ENCODE measurements at places on chromosomes 1 and 21.

DNA sequence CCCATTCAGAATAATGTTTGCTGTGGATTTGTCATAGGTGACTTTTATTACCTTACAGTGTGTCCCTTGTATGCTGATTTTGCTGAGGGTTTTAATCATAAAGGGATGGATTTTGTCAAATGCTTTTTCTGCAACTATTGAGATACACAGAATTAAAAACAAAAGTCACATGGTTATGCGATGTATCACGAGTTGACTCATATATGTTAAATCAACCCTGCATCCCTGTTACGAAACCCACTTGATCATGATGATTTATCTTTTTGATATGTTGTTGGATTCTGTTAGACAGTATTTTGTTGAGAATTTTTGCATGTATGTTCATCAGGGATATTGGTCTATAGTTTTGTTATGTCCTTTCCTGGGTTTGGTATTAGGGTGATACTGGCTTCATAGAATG, 10.7 kb upstream of the OR2T34 start:
- no peak for DNase-seq

- DNase-seq = no peak
These were observed 8.0 kb upstream of the TMPRSS15 start for GRCh38 chr21:18411565-18411964.

GRCh38 chr1:171966426-171967220, 125.3 kb downstream of the DNM3 start:
- peak; percentile 57 for DNase-seq

GRCh38 chr1:59116920-59117542, 179.9 kb upstream of the FGGY start:
- DNase-seq = peak; percentile 71

GRCh38 chr1:81802457-81802706, 1.6 kb downstream of the ADGRL2 start:
- no peak for DNase-seq

DNA sequence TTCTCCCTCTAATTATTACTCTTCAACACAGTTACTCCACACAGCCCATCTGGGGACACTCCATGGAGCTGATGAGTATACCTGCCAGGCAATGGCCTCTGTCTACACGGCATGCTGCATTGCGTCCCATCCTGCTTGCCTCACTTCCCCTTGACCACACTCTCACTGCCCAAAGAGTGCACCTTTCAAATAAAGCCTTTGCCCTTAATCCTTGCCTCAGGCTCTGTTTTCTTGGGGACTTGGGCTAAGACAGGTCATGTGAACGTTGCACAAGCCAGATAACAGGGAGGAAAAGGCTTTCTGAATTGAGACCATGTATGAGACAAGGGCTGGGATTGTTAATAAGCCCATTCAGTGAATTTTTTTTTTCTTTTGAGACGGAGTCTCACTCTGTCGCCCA, 40.0 kb upstream of the SIM2 start:
- DNase-seq = no peak

GRCh38 chr1:23619299-23620188, 60.2 kb upstream of the ID3 start:
- DNase-seq = no peak

- no peak for DNase-seq
These were observed 33.5 kb upstream of the KLF17 start for GRCh38 chr1:44084998-44085675.

DNA sequence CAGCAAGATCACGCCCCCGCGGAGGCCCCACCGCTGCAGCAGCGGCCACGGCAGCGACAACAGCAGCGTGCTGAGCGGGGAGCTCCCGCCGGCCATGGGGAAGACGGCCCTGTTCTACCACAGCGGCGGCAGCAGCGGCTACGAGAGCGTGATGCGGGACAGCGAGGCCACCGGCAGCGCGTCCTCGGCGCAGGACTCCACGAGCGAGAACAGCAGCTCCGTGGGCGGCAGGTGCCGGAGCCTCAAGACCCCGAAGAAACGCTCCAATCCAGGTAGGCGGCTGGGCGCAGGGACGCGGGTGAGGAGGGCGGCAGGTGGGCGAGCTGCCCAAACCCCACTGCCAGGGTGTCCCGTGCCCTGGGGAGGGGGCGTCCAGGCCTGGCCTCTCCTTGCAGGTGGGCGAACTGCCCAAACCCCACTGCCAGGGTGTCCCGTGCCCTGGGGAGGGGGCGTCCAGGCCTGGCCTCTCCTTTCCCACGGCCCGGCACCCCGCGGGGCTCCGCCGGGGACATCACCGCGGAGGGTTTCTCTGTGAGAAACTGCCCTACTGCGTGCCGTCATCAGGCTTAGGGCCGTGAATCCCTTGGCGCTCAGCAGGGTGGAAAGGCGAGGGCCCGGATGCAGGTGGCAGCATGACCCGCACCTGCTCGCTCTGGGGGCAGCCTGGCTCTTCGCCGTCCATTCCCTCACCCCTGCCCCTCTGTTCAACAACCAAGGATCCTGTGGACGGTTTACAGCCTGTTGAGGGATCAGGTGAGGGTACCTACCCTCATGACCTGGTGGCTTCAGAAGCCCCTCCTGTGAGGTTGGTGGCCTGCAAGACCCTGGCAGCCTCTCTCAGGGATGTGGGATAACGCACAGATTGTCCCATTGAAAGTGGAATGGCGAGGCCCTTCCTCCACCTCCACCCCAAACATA, 534.0 kb downstream of the KIF26B start:
- no peak for DNase-seq

DNA sequence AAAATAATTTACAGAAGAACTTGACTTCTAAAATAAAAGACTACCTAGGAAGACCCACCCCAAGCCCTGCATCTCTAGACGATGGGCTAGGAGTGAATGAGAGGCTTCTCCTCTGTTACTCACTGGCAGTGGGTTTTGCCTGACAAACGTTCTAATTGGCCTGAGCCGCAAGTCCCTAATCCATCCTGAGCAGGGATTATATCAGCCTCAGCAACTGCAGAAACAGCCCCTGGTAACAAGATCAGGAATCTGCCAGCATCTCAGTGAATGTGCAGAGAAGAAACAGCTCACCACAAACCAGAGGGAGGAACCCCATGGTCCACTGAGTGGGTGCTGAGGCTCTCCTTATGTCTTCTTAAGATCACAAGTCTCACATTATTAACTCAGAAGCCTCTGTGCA, 240.6 kb downstream of the BRINP2 start:
- DNase-seq = no peak

DNA sequence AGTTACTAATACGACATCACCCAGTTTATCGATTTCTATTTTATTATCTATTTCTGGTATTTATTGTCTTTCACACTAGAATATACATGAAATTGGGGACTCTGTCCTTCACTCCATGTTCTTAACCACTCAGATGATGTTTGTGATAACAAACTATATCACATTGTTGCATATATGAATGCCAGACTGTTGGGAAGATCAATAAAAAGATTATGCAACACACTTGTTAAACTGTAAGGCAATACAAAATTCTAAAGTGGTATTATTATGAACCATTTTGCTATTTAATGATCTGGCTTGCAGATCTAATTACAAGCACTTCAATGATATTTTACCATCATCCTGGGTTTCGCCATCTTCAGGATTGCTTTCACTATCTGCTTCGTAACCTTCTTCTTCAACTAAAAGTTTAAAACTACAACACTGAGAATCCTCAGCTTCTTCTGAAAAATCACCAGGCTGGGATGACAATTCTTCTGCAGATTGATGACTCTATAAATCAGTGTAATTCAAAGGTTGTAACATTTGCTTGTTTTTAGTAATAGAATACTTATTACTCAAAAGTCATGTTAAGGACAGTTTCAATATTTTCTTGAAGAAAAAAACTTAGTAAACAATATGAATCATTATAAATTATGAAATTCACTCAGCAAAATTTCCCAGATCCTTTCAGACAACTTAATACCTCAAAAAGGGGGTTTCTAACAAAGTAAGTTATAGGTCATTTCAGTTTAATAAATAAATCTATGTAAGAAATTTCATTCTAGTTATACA, 63.9 kb downstream of the LYST start:
- no peak for DNase-seq

GRCh38 chr1:219153723-219154122, 20.0 kb upstream of the LYPLAL1 start:
- no peak for DNase-seq

DNA sequence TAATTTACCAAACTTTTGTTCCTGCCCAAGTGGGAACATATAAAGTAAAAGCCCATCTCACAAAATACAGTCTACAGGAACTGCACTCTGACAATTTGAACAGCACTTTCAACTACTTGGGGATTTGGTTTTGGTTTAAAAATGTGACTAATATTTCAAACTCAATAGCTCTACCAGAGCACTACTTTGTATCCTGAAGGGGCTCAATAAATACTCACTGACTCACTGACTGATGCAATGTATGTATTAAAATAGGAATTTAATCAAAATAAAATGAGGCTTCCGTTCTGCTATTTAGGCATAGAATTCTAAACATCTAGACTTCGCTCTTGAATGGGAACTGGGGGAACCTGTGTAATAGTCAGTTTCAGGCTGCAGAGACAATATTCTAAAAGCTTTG, 21.9 kb downstream of the EFCAB14 start:
- no peak for DNase-seq

- no peak for DNase-seq
These were observed 8.8 kb downstream of the MYCL start for GRCh38 chr1:39892601-39893595.

DNA sequence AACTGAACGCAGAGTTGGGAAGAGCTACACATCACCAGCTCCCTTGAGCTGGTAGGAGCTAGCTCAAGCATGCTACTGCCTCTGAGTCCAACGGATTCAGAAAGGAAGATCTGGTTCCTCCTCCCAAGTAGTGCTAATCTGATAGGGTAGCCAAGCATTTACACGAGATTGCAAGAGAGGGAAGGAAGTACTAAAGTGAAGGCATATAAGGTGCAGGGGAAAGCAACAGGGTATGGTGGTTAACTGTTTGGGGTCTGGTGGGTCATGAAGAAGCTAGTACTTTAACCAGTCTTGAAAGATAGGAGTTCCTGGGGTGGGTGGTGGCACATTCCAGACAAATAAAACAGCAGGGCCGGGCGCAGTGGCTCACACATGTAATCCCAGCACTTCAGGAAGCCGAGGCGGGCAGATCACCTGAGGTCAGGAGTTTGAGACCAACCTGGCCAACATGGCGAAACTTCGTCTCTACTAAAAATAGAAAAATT, 20.2 kb upstream of the ZNF436 start:
- DNase-seq = no peak

DNA sequence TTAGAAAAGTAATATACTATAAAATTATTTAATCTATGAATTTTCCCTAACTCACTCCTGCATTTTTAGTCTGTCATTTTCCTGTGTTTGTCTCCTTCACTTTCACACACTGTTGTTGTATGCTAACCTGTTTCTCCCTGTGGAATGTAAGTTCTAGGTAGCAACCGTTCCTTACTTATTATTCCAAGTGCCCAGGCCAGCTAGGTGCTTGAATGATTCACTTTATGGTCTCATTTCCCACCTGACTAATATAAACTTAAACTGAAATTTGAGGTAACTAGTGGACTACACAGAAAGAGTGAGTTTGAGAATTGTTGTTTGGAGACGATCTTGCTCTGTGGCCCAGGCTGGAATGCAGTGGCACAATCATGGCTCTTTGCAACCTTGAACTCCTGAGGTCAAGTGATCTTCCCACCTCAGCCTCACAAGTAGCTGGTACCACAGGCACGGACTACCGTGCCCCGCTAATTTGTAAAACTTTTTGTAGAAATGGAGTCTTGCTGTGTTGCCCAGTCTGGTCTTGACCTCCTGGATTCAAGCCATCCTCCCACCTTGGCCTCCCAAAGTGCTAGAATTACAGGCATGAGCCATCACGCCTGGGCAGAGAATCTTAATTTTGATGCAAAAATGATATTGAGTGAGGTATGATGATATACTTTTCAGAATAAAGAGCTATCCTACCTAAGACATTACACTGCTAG, 1.9 kb downstream of the ZYG11B start:
- DNase-seq = no peak

DNA sequence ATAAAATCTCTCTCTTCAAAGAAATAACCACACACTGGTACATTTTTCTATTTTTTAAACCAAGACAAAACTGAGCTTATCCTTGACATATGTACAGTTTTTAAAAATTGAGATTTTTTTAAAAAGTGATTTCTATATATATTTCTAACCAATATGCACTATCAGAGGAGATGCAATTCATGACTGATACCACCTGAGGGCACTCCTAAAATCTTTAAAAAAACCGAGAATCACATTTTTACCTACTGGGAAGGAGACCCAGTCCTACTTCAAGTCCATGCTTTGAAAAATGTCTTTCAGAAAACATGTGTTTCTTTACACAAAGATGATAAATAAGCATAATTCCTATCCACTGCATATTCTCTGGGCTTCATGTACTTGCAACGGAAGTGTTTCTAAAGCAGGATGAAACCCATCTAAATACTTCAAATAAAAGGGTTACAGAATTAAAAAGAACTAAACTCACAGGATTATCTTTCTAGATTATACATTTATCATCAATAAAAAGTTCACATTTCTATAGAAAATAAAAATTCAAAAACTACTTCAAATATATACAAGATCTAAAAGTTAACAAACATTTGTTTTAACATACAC, 98.6 kb downstream of the ENAH start:
- DNase-seq = no peak

DNA sequence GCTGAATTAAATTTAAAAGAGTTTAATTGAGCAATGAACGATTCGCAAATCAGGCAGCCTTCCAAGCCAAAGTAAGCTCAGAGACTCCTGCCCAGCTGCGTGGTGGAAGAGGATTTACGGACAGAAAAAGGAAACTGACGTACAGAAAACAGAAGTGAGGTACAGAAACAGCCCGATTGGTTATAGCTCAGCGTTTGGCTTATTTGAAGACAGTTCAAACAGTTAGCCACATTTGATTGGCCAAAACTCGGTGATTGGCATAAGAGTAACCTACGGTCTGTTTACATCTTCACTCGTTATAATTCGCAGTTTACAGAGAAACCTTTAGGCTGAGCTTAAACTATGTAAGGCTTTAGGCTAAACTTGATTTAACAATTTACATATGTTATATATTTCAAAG, 46.9 kb downstream of the CR1L start:
- no peak for DNase-seq

GRCh38 chr1:183472488-183473216, at the start of gene SMG7:
SMG7 (plus strand) TSS chr1:183472499; CDS start chr1:183472621, 122 bp downstream.
- DNase-seq = no peak

GRCh38 chr1:77976433-77977076, 2.3 kb downstream of the FUBP1 start:
- no peak for DNase-seq

DNA sequence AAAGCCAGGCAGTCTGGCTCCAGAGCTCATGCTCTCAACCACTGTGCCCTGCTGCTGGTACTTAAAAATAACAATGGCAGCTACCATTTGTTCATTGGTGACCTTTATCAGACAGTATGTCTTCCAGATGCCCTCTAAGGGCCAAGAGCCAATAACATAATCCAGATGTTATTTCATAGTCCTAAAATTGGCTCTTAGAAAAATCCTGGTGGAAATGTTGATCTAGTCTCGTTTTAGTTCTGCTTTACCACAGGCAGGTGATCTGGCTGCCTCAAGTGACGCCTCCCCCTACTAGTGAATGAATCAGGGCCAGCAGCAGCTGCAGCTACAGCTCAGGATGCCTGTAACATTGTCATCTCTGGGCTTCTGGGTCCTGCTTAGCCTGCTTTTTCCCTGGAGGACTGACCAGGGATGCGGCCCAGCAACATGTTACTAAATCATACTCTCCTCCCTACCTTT, 12.6 kb upstream of the HMGN2 start:
- no peak for DNase-seq

Measured in iPS DF 19.7 (cell line).